ENCODE measurements at places on chromosomes 12 and 14.
A peak's percentile ranks its signal among the peaks of the same experiment; 100 is the strongest.

DNA sequence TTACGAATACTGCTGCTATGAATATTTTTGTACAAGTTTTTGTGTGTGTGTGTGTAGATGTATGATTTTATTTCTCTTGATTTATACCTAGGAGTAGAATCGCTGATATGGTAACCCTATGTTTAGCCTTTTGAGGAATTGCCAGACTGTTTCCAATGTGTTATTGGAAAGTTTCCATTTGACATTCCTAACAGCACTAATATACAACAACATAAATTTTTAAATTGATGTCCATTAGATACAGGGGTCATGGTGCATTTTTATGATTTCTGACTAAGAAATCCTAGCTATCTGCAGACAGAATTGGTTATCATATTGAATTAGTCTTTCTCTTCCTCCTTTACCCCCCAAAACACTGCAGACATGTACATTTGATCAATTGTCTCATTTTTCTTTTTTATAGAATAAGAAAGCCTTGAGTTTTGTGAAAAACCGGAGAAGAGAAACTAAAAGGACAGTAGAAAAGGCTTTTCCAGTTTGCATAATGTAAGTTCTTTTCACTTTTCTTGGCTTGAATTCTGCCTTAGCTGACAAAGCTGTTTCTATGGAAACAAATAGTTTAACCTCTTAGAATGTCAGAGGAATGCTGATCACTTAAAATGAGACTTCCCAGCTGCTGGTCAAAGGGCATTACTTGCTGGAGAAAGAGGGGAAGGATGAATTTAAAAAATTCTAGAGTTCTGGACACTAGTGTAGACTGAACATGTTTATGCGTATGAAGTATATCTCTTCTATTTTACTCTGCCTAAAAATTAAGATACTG lies 28.2 kb downstream of the PALS1 start:
- DNase-seq, result no peak

DNA sequence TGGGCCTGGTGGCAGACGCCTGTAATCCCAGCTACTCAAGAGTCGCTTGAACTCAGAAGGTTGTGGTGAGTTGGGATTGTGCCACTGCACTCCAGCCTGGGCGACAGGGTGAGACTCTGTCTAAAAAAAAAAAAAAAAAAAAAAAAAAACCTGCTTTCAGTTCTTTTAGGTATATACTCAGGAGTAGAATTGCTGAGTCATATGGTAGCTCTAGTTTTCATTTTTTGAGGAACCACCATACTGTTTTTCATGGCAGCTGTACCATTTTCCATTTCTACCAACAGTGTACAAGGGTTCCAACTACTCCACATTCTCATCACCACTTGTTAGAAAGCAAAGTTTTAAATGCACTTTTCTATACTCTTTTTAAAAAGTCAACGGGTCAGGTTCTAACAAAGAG lies 119.8 kb downstream of the DPF3 start:
- no peak for DNase-seq

GRCh38 chr12:75937486-75937885 lies 94.1 kb downstream of the PHLDA1 start:
- no peak for DNase-seq

DNA sequence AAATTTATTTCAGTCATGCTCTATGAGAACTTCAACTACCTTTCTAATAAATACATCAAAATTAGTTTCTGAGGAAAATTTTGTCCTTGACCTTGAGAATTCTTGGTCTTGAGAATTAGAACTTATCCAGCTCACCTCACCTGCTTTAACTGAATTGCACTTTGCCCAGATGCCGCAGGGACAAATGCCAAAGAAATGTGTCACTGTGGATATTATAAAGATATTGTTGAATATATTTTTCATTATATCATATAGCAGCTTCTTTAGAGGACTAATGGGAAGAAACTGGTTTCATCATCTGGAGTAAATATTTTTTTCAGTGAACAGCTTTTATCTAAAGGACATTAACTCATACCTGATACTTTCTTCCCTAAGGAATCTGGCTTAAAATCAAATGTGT lies 54.1 kb downstream of the LRP6 start:
- no peak for DNase-seq

GRCh38 chr14:81172353-81172752 lies 48.4 kb downstream of the GTF2A1 start:
- DNase-seq, result no peak

- no peak for DNase-seq
Observed at GRCh38 chr14:87896393-87897380, 96.3 kb downstream of the GALC start.

DNA sequence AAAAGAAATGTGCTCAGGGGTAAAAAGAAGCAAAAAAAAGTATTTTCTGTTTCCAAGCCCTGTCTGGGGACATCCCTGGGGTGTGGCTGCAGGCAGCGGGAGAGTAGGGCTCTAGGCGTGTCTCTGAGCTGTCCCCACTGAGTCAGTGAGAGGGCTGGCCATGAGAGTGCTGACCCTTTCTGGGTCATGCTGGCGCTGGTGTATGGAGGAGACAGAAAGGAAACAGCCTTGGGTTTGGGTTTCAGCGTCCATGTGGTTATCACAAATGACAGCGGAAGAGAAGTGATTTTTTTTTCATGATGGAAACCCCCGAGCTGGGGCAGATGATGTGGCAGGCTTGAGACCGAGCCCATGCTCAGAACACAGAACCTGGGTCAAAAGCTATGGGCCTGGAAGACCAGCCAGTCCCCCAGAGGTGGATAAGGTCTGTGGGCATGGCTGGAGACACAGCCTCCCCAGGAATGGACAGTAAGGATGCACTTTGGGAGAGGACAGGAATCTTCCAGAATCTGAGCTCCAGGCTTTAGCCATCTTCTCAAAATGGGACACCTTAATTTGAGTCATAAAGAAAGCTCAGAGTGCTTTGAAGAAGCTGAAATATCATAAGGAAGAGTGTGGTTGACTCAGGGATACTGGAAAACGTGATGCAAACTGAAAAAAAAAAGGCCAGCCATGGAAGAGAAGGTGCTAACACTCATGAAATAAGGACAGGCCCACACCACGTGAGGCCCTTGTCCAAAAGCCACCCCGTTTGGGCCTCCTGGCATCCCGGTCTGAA lies 36.2 kb downstream of the SYNE3 start:
- DNase-seq, result peak; percentile 25

DNA sequence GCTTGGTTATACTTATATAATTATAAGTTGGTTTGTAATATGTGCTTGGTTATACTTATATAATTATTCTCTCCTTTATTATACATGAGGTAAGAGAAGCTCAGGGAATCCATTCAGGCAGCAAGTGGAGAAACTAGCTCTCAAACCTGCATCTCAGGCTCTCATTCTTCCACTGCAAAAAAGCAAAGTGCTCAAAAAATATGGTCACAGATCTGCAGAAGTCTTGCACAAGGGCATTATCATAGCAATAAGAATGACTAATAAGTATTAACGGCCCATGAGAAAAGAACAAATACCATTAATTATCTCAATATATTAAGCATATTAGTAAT lies 476 bp upstream of the TRAFD1 start:
- DNase-seq, result no peak

GRCh38 chr14:103526247-103526913 lies 2.6 kb upstream of the TRMT61A start:
- no peak for DNase-seq

GRCh38 chr14:51533872-51534553 lies 117.7 kb upstream of the FRMD6 start:
- DNase-seq, result no peak

DNA sequence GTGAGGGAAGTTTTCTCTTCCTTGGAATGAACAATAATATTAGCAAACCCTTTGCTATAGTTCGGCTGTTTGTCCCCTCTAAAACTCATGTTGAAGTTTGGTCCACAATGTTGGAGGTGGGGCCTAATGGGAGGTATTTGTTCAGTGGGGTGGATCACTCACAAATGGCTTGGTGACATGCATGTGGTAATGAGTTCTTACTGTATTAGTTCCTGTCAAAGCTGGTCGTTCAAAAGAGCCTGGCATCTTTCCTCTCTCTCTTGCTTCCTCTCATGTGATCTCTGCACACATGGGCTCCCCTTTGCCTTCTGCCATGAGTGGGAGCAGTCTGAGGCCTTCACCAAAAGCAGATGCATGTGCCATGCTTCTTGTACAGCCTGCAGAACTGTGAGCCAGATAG lies 13.1 kb upstream of the PPP4R4 start:
- no peak for DNase-seq

DNA sequence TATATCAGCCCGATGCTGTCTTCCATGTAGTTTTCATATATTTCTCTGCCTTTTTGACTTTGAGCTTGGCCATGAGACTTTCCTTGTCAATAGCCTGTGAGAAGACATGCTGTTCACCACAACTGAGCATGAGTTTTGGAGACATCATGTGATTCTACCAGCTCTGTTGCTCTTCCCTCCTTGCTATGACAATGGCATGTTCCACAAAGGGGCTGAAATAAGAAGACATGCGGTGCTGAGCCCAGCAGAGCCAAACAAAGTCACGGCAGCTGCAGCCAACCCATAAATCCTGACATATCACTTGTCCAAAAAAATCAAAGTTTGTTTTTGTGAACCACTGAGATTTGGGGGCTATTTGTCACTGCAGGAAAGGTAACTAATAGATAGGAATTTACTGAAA lies 343.4 kb upstream of the KITLG start:
- no peak for DNase-seq

DNA sequence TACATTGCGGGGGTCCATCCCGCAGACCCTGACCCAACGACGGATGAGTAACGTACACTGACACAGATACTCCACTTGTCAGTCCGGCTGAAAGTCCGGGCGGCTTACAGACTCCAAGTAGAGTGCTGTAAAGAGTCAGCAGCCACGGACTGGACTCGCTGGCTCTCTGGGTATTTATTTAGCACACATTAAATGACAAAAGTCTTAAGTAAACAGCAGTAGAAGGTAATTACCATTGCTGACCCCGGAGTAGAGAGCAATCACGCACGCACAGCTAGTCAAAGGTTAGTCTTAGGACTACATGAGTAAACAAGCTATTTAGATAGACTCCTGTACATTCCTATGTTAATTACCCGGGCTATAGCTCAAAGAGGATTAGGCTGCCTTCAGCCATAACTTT lies 780.9 kb downstream of the RPS29 start:
- no peak for DNase-seq

- DNase-seq, result no peak
Observed at GRCh38 chr14:22226381-22226780, 362.6 kb downstream of the DAD1 start.

DNA sequence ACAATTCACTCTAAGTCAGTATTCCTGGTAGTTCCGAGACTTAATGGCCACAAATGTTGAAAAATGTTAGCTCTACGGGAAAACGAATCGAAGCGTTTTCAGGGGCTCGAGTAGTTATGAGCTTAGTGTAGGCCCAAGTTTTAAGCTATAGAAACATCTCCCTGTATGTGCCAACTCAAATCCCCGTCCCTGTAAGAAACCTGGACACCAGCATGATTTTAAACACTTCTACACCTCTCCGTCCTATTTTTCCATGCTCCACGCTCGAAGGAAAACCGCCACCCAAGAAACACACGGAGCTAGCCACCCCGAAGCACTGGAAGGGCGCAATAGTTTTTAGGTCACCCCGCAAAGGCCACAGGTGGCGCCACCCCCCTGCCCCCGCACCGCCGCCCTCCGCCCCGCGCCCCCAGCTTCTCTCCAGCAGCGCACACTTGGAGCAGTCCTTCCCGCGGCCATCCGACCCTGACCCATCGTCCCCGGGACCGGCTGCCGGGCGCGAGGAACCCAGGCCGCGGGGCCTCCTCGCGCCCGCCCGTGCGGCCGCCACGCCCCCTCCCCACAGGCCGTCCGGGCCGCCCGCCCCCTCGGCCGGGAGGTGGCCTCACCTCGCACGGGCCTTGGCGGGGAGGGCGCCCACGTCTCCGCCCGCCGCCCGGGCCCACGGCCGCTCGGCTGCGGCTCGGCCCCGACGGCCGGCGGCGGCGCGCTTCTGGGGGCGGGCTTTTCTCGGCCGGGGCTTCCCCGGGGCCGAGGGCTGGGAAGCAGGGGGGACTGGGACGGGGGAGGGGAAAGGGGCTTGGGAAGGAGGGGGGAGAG lies 522 bp downstream of the R3HDM2 start:
- no peak for DNase-seq

GRCh38 chr14:99164712-99165111 lies 107.3 kb downstream of the BCL11B start:
- DNase-seq, result no peak

GRCh38 chr12:131598717-131599116 lies 112.2 kb upstream of the SFSWAP start:
- DNase-seq, result no peak

DNA sequence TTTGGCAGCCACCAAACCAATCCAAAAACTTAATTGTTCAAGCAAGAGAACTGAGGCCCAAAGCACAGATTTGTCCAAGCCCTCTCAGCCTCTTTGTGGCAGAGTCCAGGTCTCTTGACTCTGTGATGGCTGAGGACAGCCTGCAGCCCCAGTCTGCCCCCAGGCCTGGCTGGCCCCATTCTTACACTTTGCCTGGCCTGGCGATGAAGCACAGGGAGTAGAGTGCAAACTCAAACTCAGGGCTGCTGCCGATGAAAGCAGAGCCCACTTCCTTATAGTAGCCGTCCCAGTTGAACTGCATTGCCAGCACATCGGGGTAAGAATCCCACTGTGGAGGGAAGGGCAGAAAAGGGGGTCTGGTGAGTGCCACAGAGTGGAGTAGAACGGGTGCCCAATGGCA lies 5.6 kb upstream of the RPAP3 start:
- no peak for DNase-seq

GRCh38 chr14:53113989-53114388 lies 39.1 kb downstream of the DDHD1 start:
- no peak for DNase-seq

GRCh38 chr12:125983094-125983783 lies 918.0 kb downstream of the AACS start:
- no peak for DNase-seq

Measured in activated T-cell treated with anti-CD3 and anti-CD28 coated beads for 24 hours (primary cell).